ENCODE measurements at places on chromosomes 4 and X. TPM values are rescaled to one million over a fixed set of nuclear protein-coding genes. Genes with fewer than 3 reads are reported as not detected.

DNA sequence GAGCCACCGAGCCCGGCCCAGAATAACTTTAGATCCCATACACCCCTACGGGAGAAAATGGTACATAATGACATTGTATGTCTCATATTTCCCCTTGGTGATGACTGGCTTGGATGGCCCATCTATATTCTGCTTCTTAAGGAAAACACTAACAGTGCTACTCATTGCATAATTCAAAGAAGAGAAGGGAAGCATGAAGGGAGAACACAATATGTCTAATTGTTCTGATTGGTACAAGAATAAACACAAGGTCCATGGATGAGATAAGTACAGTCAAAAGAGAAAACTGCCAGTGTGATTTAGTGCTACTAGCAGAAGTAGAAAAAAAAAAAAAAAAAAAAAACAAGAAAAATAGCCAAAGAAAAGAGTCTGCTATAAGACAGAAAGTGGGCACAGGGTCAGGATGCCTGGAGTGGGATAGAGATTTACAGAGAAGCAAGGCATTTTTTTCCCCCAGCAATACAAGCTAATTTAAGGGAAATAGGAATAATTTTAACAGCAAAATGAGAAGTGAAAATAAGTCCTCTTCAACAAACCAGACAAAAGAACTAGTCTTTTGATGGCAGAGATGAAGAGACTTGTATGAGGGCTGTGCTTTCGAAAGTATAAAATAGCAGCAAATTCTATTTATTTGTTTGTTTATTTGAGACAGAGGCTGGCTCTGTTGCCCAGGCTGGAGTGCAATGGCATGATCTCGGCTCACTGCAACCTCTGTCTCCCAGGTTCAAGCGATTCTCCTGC lies 96.5 kb upstream of the MAP3K15 start:
- no peak for DNase-seq

The ADGRG2 gene
- 2.4 TPM for total RNA-seq

GRCh38 chrX:78199851-78200250 lies 60.4 kb upstream of the TAF9B start:
- no peak for DNase-seq

- no peak for DNase-seq
These were observed 18.6 kb downstream of the RXFP1 start for GRCh38 chr4:158540125-158540907.

DNA sequence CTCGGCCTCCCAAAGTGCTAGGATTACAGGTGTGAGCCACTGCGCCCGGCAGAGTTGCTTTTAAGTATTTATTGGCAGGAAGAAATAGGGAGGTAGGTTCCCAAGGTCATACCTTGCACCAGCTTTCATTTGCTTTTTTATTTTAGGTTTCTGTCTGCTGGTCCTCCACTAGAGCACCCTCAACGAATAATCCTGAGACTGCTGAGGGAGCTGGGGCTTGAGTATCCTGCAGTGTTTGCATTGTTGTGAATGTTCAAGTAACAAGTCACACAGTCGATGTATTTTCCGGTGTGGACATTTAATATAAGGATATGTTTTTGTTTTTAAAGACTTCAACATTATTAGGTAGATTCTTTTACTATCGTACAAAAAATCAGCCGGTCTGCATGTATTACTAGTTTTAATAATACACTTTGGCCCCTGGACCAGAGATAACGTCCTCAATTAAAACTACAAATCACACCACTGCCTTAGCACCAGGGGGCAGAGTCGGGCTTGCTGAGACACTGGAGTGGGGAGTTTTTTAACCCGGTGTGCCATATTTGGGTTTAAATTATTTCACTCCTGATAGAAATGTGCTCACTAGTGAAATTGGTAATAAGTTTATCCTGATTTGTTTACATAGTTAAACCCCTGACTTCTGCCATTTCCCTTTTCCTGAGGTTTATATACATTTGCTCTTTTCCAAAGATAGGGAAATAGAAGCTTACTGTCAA lies 11.6 kb downstream of the SMIM20 start:
- DNase-seq = no peak

DNA sequence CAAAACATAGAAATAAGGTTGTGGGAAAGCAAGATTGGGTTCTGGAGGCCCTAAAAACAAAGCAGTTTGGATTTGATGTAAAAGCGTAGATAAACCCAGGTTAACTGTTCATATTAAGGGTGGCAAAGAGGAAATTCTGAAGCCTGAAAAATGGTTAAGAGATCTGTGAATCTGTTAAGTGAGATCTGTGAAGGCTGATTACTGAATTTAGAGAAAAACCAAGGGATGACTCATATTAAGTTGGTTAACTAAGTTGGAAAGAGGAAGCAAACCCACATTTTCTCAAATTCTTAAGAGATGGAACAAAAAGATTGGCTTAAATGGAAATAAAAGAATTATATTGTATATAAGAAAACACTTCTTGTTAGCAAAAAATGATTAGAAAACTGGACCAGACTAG lies 22.8 kb downstream of the GPAT3 start:
- DNase-seq = no peak

The TSPAN7 gene
- total RNA-seq = 9.8 TPM

DNA sequence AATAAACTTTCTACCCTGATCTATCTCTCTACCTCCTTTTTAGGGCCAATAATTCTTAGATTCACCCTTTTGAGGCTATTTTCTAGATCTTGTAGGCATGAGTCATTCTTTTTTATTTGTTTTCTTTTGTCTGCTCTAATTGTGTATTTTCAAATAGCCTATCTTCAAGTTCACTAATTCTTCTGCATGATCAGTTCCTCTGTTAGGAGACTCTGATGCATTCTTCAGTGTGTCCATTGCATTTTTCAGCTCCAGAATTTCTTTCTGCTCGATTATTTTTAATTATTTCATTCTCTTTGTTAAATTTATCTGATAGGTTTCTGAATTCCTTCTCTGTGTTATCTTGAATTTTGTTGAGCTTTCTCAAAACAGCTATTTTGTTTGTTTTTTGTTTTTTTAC lies 11.3 kb downstream of the CXorf58 start:
- DNase-seq = no peak

The GJB1 gene
- 0.30 TPM for total RNA-seq

- DNase-seq = no peak
These were observed 1.9 kb downstream of the DHRSX start for GRCh38 chrX:2498781-2499302.

GRCh38 chr4:140790765-140791164 lies 34.6 kb upstream of the TBC1D9 start:
- peak; percentile 2 for DNase-seq

The MEPE gene
- total RNA-seq = not detected

GRCh38 chr4:120995266-120996010 lies 72.9 kb upstream of the PRDM5 start:
- peak; percentile 21 for DNase-seq

- no peak for DNase-seq
These were observed 1.1 kb downstream of the BMPR1B start for GRCh38 chr4:94758700-94759399.

DNA sequence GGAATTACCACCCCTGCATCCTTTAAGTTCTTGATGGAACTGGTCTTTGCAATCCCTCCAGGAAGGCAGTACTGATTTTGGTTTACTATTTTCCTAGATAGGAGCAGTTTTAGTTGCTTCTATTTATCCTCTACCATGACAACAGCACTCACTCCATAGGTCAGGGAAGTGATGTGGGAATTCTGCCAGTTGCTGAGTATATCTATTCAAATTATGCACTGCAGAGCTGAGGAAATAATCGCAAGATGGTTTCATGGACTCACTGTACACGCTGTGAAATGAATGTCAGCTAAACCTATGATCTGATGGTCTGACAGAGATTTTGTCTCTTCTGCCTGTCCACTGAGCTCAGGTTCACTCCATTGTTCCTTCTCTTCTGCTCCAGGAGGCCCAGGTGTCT lies 135.8 kb downstream of the FAAH2 start:
- no peak for DNase-seq

DNA sequence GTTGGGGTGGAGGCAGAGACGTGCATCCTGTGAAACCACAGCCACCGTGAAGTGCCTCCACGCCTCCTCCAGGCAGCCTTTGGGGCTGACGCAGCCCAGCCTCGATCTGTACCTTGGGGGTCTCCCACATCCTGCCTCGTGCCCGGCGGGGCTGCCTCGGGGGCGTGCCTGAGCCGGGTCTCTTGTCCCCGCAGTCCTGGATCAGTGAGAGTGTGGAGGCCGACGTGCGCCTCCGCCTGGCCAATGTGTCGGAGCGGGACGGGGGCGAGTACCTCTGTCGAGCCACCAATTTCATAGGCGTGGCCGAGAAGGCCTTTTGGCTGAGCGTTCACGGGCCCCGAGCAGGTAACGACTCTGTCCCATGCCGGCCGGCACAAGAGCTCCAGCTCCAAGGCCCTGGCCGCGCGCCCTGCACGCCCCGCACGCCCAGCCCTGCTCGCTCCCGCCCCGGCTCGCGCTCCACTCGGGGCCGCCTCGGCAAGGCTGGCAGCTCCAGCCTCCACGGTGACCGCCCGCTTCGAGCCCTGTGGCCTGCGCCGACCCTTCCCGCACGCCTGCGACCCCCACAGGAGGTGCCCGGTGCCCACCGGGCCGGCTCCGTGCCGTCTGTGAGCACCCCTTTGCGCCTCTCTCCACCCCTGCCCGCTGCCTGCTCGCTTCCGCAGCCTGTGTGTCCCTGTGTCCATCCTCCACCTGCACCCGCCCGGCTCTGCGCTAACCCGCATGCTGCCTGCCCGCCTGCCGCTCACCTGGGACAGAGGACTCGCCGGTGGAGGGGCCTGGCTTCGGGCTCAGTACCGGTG lies 9.8 kb downstream of the FGFR3 start:
- DNase-seq = no peak

The ZAR1 gene
- total RNA-seq = 0.20 TPM

GRCh38 chr4:128338634-128339355 lies 51.2 kb upstream of the PGRMC2 start:
- DNase-seq = no peak

DNA sequence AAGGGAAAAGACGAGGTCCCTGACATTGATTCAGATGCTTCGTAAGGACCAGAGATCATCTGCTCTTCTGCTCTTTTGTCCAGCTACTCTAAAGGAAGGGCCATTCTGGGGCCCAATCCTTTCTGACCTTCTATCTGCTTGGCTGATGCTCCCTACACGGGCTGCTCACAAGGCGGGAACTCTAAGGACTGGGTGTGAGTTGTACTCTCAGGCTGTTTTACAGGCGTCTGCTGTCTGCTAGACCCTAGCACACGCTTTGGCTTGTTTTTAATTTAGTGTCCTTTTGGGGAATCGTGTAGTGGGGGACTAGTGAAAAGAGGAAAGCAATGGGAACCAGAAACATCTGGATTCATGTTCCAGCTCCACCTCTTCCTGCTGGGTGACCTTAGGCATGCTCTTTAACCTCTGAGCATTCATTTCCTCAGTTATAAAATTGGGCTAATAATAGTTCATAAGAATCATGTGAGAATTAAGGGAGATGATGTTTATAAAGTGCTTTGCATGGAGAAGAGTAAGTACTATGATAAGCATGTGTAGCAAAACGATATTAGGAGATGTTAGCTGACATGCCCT lies 53.1 kb downstream of the CASP3 start:
- peak; percentile 22 for DNase-seq

The ZNF518B gene
- total RNA-seq = 32.3 TPM

GRCh38 chrX:82196866-82197265 lies 995.0 kb downstream of the SH3BGRL start:
- DNase-seq = no peak

The NSD2 gene
- total RNA-seq = 41.8 TPM

- no peak for DNase-seq
These were observed 143.4 kb downstream of the KLHL13 start for GRCh38 chrX:117973110-117973807.

DNA sequence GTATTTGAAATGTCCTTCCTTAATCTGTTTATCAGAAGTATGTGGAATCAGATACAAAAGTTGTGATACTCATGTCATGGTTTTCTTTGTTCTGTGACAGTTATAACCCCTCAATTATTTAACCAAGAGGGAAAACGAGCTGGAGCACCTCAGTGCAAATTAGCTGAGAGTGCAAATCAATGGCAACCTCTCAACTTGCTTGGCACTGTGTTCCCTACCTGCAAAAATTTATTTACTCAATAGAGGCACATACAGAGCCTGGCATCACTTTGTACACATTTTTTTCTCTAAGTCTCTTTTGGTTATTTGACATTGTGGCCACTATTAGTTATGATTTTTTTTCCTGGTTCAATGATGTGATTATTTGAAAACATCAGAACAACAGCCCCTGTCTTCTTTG lies 186.2 kb downstream of the STIM2 start:
- DNase-seq = no peak

DNA sequence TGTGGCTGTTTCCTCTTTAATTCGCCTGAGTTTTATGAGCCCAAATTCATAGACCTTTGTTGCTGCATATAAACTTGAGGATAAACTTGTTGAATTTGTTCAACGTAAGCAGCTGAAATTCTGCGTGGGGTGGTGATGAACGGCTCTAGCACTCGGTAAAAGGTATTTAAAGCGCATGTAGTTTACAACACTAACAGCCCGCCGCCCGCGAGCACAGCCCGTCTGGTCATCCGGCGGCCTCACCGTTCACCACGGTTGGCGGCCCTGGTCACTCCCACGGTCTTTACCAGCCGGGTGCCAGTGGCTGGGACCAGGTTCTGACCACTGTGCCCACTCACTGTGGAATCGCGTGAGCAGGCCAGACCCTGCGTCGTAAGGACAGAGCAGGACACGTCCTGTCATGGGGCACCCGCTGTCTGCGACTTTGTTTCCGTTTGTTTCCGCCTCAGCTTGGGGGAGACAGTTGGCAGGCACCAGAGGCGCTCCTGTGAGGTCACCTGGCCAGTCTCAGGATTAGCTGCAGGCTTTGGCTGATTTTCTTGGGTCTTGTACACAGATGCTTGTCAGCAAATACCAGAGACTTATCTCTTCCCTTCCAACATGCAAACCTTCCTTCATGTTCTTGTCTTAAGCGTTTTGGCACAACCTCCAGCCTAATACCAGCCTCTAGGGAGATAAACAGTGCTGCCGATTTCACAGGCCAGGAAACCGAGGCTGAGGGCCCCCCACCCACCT lies 36.8 kb upstream of the SPON2 start:
- DNase-seq = peak; percentile 30

DNA sequence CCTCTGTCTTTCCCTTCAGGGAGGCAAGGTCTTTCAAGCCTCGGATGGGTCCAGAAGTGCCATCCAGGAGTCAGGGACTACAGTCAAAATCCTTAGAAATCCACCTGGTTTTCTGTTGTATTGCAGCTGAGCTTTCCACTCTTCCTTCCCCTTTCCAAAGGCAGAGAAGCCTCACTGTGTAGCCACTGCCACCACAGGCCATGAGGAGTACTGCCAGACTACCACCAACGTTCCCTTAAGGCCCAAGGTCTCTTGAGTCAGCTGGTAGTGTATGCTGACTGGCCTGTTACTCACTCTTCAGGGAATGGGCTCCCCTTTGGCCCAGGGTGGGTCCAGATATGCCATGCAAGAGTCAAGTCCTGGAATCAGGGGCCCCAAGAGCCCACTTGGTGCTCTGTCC lies 1454.1 kb downstream of the PCDH19 start:
- DNase-seq = no peak

- DNase-seq = no peak
These were observed 26.5 kb downstream of the RPS6KA3 start for GRCh38 chrX:20240201-20240600.

GRCh38 chr4:32396507-32397070 lies 1676.4 kb downstream of the PCDH7 start:
- no peak for DNase-seq
